A549 treated with Hydrocortisone at 1 μM for 4 hours (cell line): ENCODE measurements at places on chromosomes 16 and 17. TPM values are rescaled to one million over a fixed set of nuclear protein-coding genes. Genes with fewer than 3 reads are reported as not detected.

Gene PRKAR1A
- 118 to 192 TPM (median 159 TPM) in 5 replicates for total RNA-seq

Gene SGCA
- total RNA-seq, result 1.1 to 2.9 TPM (median 1.7 TPM) in 5 replicates

Gene SLC5A2
- 0.05 to 0.48 TPM (median 0.39 TPM) in 5 replicates for total RNA-seq

Gene CDK5R1
- total RNA-seq, result 5.7 to 6.7 TPM (median 6.1 TPM) in 5 replicates

Gene RNU2-1
- total RNA-seq, result not detected in 5 replicates

Gene CBX2
- 15.0 to 16.5 TPM (median 16.3 TPM) in 5 replicates for total RNA-seq

Gene ARL2BP
- 76.0 to 86.4 TPM (median 80.8 TPM) in 5 replicates for total RNA-seq

Gene COPZ2
- total RNA-seq, result 11.4 to 20.3 TPM (median 18.1 TPM) in 5 replicates
